ENCODE measurements at places on chromosomes 16 and 17. TPM values are rescaled to one million over a fixed set of nuclear protein-coding genes. Genes with fewer than 3 reads are reported as not detected.

GRCh38 chr17:42704490-42704836, 22.1 kb downstream of the CNTNAP1 start:
- DNase-seq: no peak

DNA sequence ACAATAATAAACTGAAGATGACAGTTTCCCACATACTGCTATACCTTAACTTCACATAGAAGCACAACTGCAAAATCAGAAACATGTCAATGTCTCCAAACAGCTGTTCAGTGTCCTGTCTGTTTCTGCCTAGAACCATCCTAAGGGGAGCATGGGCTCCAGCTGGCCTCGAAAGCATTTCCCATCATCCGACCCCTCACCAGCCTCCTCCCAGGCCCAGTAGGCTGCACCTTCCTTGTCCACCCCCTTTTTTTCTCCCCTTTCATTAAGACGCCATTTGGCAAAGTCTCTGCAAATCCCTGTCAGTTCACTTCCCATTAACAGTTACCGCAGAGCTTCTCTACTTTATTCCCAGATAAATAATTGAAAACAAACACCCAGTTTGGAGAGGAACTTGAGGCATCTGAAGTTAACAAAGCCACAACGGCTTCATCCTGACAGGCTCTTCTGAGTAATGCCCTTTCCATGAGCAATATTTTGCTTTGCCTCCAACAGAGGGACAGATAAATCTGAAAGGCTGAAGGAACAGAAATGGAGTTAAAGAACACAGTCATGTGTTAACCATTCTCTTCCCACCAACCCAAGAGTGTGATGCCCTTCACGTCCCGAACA, 65.3 kb downstream of the SLC39A11 start:
- no peak for DNase-seq

GRCh38 chr17:9094193-9094592, 72.9 kb downstream of the NTN1 start:
- no peak for DNase-seq

- peak; percentile 85 for DNase-seq
These were observed 2.3 kb downstream of the RPUSD1 start for GRCh38 chr16:785563-786535.

- peak; percentile 33 for DNase-seq
These were observed 42.7 kb downstream of the SOCS3 start for GRCh38 chr17:78316867-78317789.

- no peak for DNase-seq
These were observed 26.3 kb downstream of the ZZEF1 start for GRCh38 chr17:4116516-4116915.

- peak; percentile 18 for DNase-seq
These were observed 42.2 kb upstream of the CORO6 start for GRCh38 chr17:29664743-29665480.

DNA sequence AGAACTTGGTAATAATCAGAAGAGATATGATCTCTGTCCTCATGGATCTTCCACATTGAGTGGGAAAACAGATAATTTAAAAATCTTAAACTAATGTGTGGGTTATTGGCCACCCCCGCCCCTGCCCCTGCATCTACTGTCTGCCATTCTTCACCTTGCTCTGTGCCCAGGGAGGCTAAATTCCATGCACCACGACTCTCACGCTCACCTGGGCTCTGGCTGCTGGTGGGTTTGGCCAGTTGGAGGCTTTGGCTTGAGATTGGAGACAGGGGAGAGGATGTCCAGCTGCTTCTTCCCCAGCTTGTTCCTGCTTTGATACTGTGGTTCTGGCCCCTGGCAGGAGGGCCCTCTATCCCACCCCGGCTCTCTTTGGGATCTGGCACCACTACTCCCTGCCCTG, 127.9 kb downstream of the IRX5 start:
- DNase-seq: no peak

DNA sequence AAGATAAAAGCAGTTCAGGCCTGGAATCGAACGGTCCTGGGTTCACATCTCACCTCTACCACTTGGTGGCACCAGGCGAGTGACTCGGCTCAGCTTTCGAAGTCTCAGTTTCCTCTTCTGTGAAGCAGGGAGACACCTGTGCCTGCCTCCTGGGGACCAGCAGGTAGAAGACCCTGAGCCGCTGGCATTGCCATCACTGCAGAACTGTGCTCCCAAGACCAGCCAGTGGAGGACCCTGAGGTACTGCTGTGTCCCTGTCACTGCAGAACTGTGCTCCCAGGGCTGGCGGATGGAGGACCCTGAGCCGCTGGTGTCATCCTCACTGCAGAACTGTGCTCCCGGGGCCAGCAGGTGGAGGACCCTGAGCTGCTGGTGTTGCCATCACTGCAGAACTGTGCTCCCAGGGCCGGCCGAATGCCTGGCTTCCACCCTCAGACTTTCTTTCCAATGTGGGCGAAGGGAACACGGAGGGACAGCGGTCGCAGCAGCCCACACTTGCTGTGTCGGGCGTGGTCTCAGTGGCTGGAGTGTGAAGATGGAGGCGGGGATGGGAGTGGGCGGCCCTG, 8.7 kb upstream of the SLC7A5 start:
- peak; percentile 63 for DNase-seq

- DNase-seq: no peak
These were observed 25.0 kb downstream of the GABARAPL2 start for GRCh38 chr16:75590920-75591843.

DNA sequence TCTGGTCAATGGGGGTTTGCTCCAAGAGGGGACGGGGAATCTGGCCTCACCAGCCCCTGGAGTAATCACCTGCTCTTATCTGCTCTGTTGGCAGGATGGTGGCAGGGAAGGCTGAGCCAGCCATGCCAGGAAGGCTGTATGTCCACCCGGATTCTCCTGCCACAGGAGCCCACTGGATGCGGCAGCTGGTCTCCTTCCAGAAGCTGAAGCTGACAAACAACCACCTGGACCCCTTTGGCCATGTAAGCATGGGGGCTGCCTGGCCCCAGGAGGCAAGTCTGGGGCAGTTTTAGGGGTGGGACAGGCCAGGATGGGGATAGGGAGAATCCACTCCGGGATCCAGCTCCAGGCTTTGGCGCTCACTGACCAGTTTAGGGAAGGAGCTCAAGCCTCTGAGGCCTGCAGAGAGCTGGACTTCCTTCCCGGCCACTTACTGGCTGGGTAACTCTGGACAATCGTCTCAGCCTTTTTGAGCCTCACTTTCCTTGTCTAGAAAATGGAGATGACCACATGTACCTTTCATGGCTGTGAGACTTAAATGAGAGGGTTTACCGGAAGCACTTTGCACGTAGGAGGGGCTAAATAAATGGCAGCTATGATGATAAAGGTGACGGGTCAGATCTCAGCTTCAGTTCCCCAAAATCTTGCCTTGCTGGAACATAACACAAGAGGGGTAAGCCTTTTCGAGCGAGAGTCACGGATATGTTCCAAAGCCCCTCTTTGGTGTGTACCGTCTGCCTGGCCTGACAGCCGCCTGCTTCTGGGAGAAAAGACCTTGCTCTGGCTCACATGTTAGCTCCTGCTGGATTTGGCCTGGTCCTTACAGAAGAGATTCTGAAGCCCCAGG, 15.4 kb downstream of the TBX4 start:
- peak; percentile 13 for DNase-seq

GRCh38 chr17:41695954-41696757, 7.5 kb downstream of the EIF1 start:
- DNase-seq: peak; percentile 90

- DNase-seq: no peak
These were observed 38.4 kb upstream of the INTS2 start for GRCh38 chr17:61966191-61966590.

GRCh38 chr16:49491771-49492761, 118.5 kb downstream of the C16orf78 start:
- DNase-seq: peak; percentile 69

DNA sequence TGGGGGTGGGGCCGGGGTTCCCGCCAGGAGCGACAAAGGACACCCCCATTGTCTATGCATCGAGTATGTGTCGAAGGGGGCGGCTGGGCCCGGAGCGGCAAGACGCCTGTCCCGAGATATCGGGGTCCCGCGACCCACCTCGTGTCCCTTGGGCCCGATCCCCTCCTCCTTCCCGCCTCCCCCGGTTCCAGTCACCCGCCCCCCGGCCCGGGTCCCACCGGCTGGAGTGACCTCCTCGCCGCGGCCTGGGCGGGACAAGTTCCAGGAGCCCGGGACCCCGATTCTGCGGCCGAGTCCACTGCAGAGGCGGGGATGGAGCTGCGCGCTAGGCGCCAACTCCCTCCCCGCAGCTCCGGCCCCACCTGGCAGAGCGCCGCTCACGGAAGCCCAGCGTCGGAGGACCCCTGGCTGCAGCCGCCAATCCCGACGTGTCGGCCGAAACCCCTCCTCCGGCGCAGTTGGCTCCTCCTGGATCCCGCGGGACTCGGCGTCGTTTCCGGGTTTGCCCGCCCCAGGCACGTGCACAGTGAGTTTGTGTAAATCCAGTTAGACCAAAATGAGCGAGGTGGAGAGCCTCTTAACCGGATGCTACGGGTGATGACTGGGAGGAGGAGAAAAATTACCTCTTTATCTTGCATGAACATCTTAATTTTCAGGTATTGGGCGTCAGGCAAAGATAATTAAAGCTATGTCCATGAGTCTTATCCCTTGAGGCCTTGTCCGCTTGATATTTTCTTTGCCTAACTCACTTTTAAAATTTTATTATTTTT, at the start of gene NMRAL1:
Gene NMRAL1 (minus strand): TSS at position 434 of the 770 bp plus-strand sequence. CDS start 493 bp downstream, outside the sequence.
- DNase-seq: peak; percentile 93

- no peak for DNase-seq
These were observed 7.0 kb downstream of the G6PC3 start for GRCh38 chr17:44077595-44077909.

Gene MRPL38
- total RNA-seq: 98.0 TPM

Gene SLFN12
- 5.4 TPM for total RNA-seq

Gene MTSS2
- total RNA-seq: 3.5 TPM

Gene KRTAP9-2
- total RNA-seq: not detected

Gene ALDH3A1
- not detected for total RNA-seq

Gene PRR15L
- not detected for total RNA-seq

Gene TMEM92
- total RNA-seq: 0.23 TPM

Gene CCDC200
- total RNA-seq: 0.27 TPM

Gene MYH2
- total RNA-seq: not detected

Gene EVI2A
- 16.9 TPM for total RNA-seq

Gene GPR179
- total RNA-seq: 0.05 TPM

Gene ELOB
- total RNA-seq: 269 TPM
